ENCODE measurements at places on chromosomes 13 and 19.

DNA sequence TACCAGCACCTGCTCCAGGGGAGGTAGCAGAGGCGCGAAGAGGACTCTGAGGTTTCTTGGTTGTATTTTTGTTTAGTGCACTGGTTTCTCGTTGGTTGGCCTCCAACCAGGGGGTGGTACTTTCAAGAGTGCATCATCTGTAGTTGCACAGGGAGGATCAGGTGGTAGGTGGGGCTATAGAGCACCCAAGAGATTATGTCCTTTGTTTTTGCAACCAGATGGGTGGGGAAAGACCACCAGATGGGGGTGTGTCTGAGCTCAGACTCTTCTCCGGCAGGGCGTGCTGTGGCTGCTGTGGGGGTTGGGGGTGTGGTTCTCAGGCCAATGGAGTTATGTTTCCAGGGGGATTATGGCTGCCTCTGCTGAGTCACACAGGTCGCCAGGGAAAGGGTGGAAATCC is 254.4 kb upstream of the KLF12 start:
- DNase-seq = no peak

- DNase-seq = no peak
Measured at GRCh38 chr13:34070006-34070405, 252.1 kb downstream of the RFC3 start.

DNA sequence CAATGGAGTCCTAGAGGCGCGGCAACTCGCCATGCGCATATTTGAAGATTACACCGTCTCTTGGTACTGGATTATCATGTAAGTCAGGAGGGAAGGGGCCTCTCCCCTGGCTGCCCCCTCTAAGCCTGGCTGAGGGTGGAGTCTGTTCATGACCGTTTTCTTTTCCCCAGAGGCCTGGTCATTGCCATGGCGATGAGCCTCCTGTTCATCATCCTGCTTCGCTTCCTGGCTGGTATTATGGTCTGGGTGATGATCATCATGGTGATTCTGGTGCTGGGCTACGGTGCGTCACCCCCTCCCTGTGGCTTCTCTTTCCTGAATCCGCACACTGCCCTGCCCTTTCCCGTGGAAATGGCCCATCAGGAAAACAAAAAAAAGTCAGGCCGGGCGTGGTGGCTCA is 6.5 kb downstream of the SLC44A2 start:
- no peak for DNase-seq

- no peak for DNase-seq
Measured at GRCh38 chr13:108920137-108920536, 290.7 kb downstream of the MYO16 start.

DNA sequence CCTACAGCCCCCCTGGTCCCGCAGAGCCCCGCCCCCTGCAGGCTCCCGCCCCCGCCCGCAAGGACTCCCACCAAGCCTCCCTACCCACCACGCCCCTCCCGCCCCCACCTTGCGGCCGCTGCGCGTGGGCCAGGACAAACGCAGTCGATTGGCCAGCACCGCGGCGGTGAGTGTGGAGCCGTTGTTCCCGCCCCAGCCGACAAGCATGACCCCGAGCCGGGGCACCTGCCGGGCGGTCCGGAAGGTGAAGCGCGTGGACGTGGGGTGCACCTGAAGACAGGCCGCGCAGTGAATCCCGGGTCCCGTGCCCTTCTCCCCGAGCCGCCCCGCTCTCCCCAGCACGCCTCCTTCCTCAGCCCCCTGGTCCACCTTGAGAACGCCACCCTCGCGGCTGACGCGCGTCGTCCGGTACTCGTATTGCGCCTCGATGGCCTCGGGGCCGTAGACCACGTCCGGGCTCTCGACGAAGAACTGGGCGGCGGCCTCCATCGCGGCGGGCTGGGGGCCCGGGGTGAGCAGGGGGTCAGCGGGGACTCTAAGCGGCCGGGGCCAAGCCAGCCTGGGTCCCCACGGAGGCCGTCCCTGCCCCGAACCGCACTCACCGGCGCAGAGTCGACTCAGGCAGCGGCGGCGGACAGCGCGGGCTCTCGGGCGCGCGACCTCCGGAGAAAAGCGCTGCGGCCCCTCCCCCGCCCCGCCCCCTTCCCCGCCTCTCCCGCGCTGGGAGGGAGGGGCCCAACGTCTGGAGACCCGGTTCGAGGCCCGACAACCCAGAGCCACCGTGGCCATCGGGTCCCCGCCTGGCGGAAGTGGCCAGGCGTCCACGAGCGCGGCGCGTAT is at the start of gene ISYNA1:
Gene ISYNA1 (minus strand): TSS at position 643 of the 840 bp plus-strand sequence. CDS start 154 bp downstream, at position 489.
- DNase-seq = peak; percentile 70

DNA sequence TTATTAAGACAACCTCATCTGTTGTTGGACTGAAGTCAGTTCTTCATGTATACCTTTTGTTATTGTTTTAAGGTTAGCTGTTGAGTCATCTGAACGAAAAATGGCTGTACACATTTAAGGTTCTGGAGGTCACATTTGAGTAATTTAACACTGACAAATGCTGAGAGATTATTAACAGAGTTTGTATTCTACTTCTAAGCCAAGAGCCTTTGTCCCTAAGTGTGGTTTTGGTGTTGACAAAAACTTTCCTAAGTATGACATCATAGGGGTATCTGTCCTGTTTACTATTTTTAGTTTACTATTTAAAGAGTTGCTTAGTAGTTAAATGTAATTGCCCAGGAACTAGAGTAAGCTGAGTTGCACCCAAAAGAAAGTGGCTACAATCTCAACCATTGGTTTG is 71.9 kb downstream of the CDK8 start:
- no peak for DNase-seq

DNA sequence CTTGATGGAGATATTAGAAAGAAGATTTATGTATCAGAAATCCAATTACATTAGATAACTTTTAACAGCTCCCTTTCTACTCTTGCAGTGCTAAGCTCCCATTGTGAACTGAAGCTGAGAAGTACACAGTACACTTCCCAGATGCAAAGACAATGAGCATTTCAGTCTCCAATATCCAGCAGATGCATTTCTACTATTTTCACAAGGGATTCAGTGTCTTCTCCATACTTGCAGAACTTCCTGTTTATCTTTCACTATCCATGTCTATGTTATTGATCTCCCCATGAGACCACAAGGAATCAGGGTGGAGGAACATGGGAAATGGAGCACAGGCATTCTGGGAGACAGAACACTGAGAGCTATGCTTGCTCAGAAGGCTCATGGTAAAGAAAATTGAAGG is 207.5 kb downstream of the ENOX1 start:
- no peak for DNase-seq

DNA sequence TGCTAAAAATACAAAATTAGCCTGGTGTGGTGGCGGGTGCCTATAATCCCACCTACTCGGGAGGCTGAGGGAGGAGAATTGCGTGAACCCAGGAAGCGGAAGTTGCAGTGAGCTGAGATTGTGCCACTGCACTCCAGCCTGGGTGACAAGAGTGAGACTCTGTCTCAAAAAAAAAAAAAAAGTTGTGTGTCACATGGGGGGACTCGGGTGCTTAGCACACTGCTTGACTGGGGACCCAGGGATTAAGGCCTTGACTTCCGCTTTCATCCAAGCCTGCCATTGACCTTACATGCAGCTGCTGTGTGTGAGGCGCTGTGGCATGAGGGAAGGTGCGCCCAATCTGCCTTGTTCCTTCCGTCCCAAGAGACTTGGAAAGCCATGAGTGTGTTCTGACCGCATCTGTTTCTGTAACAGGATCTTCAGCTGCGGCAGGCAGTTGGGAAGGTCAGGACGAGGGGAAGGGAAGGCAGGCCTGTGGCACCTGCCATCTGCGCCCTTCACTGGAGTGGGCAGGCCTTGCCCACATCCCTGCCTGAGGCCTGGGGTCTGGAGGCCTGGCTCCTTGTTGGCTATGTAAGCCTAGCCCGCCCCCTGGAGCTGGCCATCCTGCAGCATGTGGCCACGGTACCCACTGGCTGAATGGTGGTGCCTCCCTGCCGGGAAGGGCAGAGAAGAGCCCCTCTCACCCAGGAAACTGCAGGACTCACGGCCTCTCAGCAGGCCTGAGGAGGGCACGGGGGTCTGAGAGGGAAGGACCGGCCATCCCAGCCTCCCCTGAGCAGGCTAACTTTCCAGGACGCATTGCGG is 23.0 kb downstream of the PPP1R37 start:
- DNase-seq = no peak

- no peak for DNase-seq
Measured at GRCh38 chr13:90719461-90719860, 628.0 kb upstream of the MIR17HG start.

- no peak for DNase-seq
Measured at GRCh38 chr19:33304371-33304759, 2.0 kb upstream of the CEBPA start.

GRCh38 chr19:50644315-50644915 is 4.7 kb upstream of the SYT3 start:
- DNase-seq = no peak

- DNase-seq = no peak
Measured at GRCh38 chr13:76677043-76677442, 209.2 kb downstream of the KCTD12 start.

DNA sequence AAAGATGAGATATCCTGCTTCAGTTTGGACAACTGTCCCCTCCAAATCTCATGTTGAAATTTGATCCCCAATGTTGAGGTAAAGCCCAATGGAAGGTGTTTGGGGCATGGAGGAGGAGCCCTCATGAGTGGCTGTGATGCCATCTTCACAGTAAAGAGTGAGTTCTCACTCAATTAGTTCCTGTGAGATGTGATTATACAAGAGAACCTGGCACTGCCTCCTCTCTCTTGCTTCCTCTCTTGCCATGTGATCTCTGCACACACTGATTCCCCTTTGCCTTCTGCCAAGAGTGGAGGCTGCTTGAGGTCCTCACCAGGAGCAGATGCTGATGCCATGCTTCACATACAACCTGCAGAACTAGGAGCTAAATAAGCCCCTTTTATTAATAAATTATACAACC is 86.9 kb downstream of the HSPH1 start:
- no peak for DNase-seq

GRCh38 chr13:40668335-40668734 is 1.9 kb upstream of the FOXO1 start:
- peak; percentile 26 for DNase-seq

GRCh38 chr13:112990783-112991182 is 21.8 kb downstream of the MCF2L start:
- no peak for DNase-seq

DNA sequence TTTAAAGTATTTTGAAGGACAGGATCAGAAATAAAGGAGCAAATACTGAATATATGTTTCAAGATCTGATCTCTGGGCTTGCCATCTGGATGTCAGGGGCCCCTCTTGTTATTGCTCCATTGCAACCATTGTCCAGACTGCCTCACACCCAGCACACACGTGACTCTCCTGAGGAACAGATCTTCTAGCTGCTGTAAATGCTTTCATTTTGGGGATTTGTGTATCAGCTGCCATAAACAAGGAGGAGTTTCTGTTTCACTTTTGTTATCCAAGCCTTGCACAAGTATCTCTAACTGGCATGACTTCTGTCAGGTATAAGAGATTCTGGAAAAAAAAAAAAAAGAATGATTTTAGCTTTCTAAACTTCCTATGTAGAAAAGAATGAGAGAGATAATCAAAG is 1624.1 kb upstream of the PRR20A start:
- DNase-seq = no peak

DNA sequence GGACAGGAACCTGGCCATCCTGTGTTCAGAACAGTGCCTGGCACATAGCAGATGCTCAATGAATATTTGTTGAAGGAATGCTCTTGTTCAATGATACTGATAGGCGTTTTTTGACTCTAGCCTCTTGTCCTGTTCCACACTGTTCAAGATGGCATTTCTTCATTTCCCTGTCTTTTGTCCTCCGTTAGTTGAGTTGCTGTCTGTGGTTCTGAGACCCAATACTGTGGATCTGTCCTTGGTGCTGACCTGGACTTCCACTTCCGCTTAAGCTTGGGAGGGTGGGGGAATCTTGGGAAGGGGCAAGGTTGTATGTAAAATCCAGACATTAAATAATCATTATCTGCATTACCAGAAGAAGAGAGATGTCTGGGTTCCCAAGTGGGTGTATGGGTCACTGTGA is 8.3 kb upstream of the KCNN4 start:
- DNase-seq = no peak

DNA sequence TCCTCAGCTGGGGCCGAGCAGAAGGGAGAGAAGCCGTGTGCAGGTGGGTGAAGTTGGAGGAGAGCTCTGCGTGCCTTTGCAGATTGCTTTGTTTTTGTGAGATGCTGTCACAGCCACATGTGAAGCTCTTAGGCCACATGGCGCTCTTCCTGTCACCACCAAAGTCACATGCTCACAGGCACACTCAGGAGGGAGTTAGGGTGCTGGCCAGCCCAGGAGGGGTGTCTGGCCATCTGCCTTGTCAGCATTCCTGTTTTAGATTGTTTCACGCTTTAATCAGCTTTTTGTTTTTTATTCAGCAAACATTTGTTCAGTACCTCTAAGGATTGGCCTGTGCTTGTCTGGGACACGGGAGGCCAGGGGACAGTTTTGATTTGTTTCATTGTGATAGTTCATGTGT is 21.9 kb downstream of the GPATCH1 start:
- no peak for DNase-seq

DNA sequence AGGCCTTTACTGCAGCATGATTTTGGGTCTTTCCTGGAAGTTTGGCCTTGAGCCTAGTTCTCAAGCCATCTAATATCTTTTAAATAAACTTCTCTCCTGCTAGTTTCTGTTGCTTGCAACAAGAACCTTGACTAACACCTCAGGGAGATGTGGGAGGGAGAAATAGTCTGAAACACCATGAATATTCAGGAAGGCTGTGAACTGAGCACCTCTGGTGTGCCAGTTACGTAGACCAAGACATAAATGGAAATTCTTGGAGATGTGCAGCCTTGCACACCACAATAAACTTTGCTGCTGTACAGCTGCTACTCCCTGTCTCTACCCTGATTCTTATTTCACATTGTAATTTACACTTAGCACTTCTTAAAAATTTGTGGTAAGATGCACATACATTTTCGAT is 86.9 kb upstream of the SPATA13 start:
- DNase-seq = no peak

DNA sequence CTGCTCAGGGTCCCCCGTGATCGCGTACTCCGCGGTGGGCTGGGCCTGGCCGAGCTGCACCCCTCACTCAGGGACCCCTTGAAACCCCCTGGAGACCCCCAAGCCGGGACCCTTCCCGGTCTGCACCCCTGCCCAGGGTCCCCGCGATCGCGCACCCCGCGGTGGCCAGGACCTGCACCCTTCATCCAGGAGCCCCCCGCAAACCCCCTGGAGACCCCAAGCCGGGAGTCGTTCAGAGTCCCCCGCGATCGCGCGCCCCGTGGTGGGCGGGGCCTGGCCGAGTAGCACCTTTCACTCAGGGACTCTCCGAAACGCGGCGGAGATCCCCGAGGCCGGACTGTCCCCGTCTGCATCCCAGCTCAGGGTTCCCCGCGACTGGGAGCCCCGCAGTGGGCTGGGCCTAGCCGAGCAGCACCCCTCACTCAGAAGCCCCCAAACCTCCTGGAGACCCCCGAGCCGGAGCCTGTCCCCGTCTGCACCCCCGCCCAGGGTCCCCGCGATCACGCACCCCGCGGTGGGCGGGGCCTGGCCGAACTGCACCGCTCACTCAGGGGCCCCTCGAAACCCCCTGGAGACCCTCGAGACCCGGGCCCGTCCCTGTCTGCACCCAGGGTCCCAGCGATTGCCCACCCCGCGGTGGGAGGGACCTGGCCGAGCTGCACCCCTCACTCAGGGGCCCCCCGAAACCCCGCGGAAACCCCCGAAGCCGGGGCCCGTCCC is 748 bp downstream of the LMNB2 start:
- peak; percentile 42 for DNase-seq

- no peak for DNase-seq
Measured at GRCh38 chr13:109113427-109113826, 484.0 kb downstream of the MYO16 start.

Data from activated CD4-positive, alpha-beta T cell treated with anti-CD3 and anti-CD28 coated beads for 4 hours (primary cell).